ENCODE measurements at places on chromosomes 5 and 9.

- DNase-seq: no peak
These were observed 4.5 kb upstream of the CD274 start for GRCh38 chr9:5445886-5446285.

- no peak for DNase-seq
These were observed at the start of gene PRRX2 for GRCh38 chr9:129665389-129665775. PRRX2 (plus strand) TSS chr9:129665647; CDS start chr9:129665868, 221 bp downstream.

- DNase-seq: no peak
These were observed 3.0 kb downstream of the KIF12 start for GRCh38 chr9:114096041-114096511.

GRCh38 chr9:8660383-8660782 is 860.8 kb upstream of the DMAC1 start:
- no peak for DNase-seq

GRCh38 chr5:177066224-177066623 is 20.5 kb upstream of the FGFR4 start:
- no peak for DNase-seq

- DNase-seq: no peak
These were observed 35.0 kb upstream of the ALDH1B1 start for GRCh38 chr9:38357350-38358114.

- DNase-seq: no peak
These were observed 111.8 kb downstream of the CARTPT start for GRCh38 chr5:71830681-71831539.

- DNase-seq: no peak
These were observed 41.9 kb upstream of the FUBP3 start for GRCh38 chr9:130537346-130538050.

- no peak for DNase-seq
These were observed 160.6 kb downstream of the C9orf152 start for GRCh38 chr9:110047232-110047954.

DNA sequence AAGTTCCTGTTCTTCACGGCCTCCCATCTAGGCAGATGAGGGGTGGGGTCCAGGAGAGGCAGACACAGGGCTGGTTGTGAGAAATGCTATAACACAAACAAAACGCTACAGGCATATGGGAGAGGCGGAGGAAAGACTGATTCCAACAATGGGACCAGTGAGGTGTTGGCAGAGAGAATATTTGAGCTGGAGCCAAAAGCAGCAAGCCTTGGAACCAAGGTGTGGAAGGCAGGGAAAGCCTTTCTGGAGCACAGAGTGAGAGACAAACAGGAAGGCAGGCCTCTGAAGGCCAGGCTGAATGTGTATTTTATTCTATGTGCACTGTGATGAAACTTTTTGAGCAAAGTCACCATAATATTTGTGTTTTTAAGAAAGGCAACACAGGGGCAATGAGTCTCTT is 2.9 kb downstream of the ATPSCKMT start:
- no peak for DNase-seq

DNA sequence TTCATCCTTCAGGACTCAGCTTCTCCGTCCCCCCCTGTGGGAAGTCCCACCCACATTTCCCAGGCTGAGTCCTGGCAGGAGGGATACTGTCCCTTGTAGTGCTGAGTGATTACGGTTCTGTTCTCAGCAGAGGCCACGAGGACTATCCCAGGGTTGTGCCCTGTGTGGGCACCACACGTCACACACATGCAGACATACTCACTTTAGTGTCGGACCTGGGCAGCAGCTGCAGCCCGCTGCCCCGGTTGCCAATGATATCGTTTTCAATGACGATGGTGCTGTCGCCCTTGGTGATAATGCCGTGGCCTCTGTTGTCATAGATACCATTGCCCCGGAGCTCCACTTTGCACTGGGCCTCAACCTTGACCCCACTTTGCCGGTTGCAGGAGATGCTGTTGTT is 32.2 kb downstream of the POLR1E start:
- DNase-seq: no peak

GRCh38 chr5:144711172-144711571 is 540.5 kb downstream of the KCTD16 start:
- no peak for DNase-seq

GRCh38 chr9:129273941-129274684 is 96.1 kb upstream of the IER5L start:
- DNase-seq: no peak

DNA sequence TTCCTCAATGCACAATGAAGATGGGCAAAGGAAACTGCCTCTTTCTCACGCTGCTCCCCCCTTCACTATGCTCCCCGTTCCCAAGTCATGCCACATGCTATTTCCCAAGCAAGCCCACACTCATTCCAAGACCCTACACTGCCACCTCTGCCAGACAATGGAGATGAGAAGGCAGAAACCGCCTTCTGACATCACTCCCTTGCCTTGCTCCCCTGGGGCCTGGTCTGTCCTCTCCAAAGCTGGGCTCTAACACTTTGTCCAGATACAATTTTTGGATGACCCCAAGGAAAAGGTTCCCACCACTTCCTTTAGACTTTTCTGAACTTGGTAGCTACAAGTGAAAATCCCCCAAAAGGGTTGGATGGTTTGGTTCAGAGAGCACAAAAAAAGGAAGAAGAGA is 7.2 kb upstream of the ADRA1B start:
- no peak for DNase-seq

- DNase-seq: peak; percentile 19
These were observed 466 bp downstream of the SMC2 start for GRCh38 chr9:104094534-104095015.

- DNase-seq: peak; percentile 92
These were observed at the start of gene TLR4 for GRCh38 chr9:117704024-117704575. TLR4 (plus strand) TSS chr9:117704403; CDS start chr9:117704473, 70 bp downstream.
